GM23248 (cell line): ENCODE measurements at places on chromosomes 16 and 17. TPM values are rescaled to one million over a fixed set of nuclear protein-coding genes. Genes with fewer than 3 reads are reported as not detected.

NPB gene
- 2.4 TPM in 2 replicates for total RNA-seq

SNAI3 gene
- not detected in 2 replicates for total RNA-seq

NOS2 gene
- total RNA-seq: not detected in 2 replicates

LRRC36 gene
- not detected in 2 replicates for total RNA-seq

GPR179 gene
- total RNA-seq: not detected in 2 replicates

FMNL1 gene
- 4.2 and 10.5 TPM in 2 replicates for total RNA-seq

HSD17B1 gene
- 0.76 and 2.3 TPM in 2 replicates for total RNA-seq

PRSS8 gene
- total RNA-seq: not detected in 2 replicates

- no peak for DNase-seq
These were observed 10.8 kb upstream of the KRTAP9-2 start for GRCh38 chr17:41215681-41216080.

DNA sequence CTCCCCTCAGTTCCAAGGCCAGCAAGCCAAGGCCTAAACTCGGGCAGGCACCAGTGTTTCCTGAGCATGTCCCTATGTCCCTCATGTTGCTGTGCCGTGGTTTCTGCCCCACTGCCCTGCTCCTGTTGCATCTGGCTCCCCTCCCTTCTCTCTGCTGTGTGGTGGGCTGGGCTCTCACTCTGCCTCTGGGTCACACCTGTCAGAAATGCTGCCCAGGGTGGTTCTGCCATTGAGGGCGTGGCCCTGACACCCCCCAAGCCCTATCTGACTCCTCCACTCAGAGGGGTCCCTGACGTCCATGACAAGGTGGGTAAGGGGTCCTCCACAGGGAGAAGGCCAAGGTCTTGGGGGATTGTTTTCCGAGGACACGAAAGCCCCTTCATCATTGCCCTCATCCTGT is 9.2 kb upstream of the ITGA3 start:
- no peak for DNase-seq

- DNase-seq: peak; percentile 98
These were observed 72.0 kb upstream of the KSR1 start for GRCh38 chr17:27384261-27384701.

DNA sequence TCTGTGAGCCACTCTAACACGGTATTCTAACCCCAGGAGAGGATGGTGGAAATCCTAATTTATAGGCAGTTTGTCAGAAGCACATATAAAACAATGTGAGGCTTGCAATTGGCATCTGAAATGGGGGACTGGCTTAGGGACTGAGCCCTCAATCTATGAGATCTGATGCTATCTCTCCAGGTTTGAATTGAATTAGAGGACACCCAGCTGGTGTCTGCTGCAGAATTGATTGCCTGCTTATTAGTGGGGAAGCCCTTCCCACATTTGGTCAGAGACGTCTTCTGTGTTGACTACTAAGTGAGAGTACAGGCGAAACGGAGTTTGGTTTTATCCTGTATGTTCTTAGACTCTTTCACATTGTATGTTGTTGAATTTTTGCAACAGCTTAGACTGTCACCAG is 13.6 kb upstream of the TMIGD1 start:
- DNase-seq: no peak

DNA sequence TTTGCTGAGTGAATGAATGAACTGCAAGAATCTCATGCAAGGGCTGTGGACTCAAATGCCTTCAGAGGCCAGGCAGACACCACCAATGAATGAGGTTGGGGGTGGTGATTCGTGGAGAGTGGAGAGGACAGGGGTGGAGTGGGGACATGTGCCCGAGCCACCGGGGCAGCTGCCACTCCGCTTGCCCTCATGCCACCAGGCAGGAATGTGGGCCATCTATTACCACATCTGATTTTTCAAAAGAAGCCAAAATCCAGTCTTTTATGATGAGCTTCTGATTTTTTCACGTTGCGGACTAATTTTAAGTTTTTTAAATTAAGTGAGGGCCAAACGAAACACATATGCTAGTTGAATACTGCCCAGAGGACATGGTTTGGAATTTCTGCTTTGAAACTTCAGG is 67.1 kb upstream of the SMURF2 start:
- no peak for DNase-seq

- DNase-seq: peak; percentile 91
These were observed 19.8 kb upstream of the TANGO6 start for GRCh38 chr16:68823401-68824135.

- DNase-seq: no peak
These were observed 22.1 kb upstream of the ADAM11 start for GRCh38 chr17:44736551-44737240.

- DNase-seq: no peak
These were observed 123.1 kb upstream of the MAF start for GRCh38 chr16:79723583-79724168.

DNA sequence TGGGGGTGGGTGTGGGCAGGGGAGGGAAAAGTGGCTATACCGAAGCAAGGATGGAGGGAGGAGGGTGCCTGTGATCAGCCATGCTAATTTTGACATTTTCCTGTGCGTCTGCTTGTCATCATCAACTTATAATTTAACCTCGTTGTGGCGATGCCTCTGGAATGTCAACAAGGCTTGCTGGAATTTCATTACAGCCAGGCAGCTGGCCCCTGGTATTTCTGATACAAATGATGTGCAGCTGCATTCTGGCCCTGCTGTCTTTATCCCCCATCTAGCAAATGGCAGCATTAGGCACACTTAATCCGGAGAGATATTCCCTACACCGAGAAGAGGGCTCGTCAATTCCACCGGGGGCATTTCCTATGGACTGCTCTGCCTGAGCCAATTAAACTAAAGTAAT is 278.3 kb upstream of the CCL2 start:
- no peak for DNase-seq

DNA sequence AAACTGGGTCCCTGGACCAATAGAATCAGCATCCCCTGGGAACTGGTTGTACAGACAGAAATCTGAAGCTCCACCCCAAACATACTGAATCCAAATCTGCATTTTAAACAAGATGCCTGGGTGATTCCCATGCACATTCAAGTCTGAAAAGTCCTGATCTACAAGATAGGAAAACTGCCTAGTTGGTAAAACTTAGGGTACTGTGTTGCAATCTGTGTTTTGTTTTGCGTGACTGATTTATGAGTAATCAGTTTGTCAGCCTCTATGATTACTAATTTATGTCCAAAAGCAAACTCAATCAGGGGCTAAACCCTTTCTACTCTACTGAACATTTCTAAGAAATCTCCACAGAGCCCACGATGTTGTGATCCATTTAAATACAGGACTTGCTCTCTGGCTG is 103.8 kb downstream of the YPEL2 start:
- DNase-seq: peak; percentile 84

- DNase-seq: no peak
These were observed 49.0 kb downstream of the TRARG1 start for GRCh38 chr17:1328437-1328836.

DNA sequence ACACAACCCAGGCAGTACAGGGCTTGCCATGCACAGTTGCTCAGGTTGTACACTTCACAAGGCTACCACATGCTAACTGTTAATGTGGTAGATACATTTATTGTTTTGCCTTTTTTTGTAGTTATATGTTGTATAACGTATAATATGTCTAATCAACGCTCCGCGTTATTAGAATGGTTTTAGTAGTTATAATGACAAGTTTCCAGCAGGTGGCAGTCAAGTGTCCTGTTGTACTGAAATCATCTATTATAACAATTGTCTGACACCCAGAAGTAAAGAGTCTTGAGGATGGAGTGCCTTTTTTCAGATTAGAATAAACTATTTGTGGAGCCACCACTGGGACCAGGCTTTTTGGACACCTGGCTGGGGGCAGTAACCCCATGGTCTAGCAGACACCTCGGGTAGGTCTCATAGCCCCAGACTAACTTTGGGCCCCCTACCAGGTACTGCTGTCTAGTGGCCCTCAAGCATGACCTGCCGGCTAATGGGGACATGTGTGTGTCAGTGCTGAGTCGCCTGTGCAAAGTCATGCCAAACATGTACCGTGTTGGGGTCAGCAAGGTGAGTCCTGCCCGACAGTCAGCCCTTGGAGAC is 32.8 kb downstream of the MYO15A start:
- peak; percentile 75 for DNase-seq

- peak; percentile 83 for DNase-seq
These were observed 12.2 kb upstream of the ZNF594 start for GRCh38 chr17:5203908-5204294.
